Fibroblast of skin of back (primary cell): ENCODE measurements at places on chromosomes 11 and 22.
A peak's percentile ranks its signal among the peaks of the same experiment; 100 is the strongest.

DNA sequence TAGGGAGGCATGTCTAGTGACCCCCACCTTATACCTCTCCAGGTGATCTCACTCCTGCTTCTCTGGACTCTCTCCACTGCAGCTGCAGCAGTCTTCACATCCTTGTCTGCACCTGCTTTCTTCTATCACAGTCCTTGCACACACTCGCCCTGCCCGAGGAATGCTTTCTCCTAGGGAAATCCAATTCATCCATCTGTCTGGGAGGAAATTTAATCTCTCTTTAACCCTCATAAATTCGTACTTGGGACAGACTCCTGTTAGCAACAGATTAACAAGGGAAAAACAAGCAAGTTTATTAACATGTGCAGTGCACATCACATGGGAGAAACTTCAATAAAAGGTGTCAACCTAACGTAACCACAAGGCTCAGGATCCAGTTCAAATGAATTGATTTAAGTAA lies 11.3 kb upstream of the RCN1 start:
- DNase-seq, result no peak

DNA sequence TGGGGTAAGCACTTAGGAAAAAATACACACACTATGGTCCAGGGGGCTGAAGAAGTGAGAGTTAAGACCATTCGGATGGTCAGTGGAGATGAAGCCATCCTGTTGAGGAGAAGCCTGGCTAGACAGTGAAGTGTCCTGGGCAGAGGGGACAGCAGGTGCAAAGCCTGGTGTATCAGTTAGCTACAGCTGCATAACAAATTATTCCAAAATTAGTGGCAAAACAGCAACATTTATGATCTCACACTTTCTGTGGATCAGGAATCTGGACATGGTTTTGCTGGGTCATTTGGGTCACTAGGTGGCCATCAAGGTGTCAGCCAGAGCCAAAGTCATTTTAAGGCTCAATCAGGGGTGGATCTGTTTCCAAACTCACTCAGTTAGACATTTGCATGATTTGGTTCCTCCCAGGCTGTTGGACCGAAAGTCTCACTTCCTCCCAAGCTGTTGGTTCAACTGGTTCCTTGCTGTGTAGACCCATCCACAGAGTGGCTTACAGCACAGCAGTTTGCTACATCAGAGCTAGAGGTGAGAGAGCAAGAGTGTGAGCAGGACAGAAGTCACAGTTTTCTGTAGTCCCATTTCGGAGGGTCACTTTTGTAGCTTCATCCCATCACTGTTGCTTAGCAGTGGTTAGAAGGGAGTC lies 80.1 kb upstream of the ALX4 start:
- no peak for DNase-seq

- DNase-seq, result peak; percentile 44
Observed at GRCh38 chr11:20599221-20600019, at the start of gene SLC6A5. Gene SLC6A5, plus strand, starts transcription at chr11:20599608. Its CDS starts 65 bp downstream, at chr11:20599673.

- DNase-seq, result no peak
Observed at GRCh38 chr11:36238881-36239280, 50.3 kb downstream of the COMMD9 start.

GRCh38 chr11:66317322-66317722 lies 478 bp upstream of the CD248 start:
- peak; percentile 82 for DNase-seq

DNA sequence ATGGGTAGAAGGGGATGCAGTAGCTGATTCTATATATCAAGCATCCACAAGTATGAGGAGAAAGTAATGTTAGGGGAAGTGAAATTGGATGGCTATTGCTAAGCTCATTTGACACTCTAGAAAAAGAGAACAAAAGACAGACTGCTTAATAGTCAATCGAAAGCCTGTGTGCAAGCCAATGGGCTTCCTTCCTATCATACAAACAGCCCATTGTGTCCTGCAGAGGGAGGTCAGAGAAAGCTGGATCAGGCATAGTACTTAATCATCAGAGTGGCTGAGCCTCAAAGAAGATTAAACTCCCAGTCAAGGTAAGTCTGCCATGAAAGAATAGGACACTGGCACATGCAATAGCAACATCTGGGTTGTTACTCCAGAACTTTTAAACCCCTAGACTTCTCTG lies 50.9 kb upstream of the PGR start:
- no peak for DNase-seq

DNA sequence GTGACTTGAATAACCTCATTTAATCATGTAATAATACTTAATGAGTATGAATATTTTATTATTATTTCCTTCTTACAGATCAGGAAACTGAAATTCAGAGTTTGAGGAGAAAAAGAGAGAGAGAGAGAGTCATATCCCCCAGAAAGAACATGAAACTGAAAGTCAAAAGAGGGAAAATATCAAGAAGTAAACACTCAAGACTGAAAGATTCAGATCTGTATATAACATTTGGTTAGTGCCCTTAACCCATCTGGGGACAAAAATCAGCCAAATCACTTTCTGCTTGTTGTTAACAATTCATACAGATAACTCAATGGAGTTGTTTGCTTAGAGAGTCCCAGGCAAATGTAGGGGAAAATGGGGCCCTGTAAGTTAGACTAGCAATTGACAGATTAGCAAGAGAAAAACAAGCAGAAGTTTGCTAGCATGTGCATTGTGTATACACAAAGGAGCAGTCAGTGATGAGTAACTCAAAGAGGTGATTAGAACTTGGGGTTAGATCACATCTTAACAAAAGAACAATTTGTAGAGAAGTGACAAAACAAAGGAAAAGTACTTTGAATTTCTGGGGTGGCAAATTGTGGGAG lies 25.9 kb upstream of the MMP13 start:
- DNase-seq, result no peak

GRCh38 chr22:25780673-25781072 lies 38.7 kb downstream of the MYO18B start:
- no peak for DNase-seq

- DNase-seq, result no peak
Observed at GRCh38 chr11:123069908-123070821, 8.2 kb upstream of the HSPA8 start.

GRCh38 chr11:95919514-95919913 lies 4.4 kb downstream of the MTMR2 start:
- no peak for DNase-seq

- peak; percentile 8 for DNase-seq
Observed at GRCh38 chr11:16815047-16815767, 76.8 kb downstream of the C11orf58 start.

DNA sequence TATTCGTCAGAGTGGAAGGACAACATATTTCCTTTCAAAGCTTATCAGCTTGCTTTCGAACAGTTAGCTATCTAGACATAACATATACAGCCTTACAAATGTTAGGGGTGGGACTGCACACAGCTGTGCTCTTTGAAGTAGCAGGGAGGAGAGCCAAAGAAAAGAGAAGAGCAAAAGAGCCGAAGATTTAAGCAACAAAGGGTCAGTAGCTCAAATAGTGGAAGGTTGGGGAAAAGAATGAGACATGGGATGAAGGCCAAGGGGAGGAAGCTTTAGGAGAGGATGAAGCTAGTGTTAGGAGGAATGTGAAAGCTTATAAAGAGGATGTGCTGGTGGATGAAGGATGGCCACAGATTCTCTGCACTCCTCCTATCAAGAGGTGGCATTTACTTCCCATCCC lies 31.8 kb upstream of the IGSF22 start:
- DNase-seq, result no peak

DNA sequence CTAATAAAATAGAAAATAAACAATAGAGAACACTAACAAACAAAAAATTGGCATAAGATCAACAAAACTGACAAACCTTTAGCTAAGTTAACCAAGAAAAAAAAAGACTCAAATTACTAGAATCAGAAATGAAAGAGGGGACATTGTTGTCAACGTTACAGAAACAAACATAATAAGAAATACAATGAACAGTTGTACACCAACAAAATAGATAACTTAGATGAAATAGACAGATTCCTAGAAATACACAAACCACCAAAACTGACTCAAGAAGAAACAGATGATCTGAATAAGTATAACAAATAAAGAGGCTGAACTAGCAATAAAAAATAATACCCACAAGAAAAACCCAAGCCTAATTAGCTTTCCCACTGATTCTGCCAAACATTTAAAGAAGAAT lies 34.7 kb upstream of the TMPRSS4 start:
- DNase-seq, result no peak

GRCh38 chr11:66861774-66862558 lies 5.1 kb downstream of the LRFN4 start:
- no peak for DNase-seq

DNA sequence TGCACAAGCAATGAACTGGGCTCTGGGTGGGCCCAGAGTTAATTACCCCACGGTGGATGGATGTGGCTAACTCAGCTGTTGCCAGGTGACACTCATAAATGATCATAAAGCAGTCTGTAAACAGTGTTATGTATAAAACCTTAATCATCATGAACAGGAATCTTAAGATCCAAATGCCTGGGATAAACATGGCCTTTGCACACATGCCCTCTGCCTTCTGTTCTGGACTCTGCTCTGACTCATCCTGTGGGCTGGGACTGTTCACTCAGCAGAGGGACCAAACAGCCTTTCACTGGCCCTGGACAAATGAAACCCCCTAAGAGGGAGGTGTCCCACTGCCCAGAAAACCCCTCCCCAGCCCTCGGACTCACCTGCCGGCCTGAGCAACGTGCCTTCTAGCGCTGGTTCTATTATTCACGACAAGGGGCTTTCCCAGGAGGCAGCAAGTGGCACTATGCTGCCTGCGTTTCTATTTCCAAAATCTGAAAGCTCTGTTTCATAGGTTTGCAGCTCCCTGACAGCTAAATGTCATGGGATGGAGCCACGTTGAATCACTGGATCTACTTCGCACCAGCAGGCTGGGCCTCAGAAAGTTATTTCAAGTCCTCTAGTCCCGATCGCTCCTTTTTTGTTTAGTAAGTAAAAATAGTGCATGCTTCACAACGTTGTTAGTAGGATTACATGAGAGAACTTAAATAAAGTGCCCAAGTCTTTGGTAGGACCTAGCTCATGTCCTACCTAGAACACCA lies 53.0 kb downstream of the LARGE1 start:
- peak; percentile 29 for DNase-seq

GRCh38 chr11:121383716-121384115 lies 68.4 kb upstream of the SORL1 start:
- DNase-seq, result no peak

DNA sequence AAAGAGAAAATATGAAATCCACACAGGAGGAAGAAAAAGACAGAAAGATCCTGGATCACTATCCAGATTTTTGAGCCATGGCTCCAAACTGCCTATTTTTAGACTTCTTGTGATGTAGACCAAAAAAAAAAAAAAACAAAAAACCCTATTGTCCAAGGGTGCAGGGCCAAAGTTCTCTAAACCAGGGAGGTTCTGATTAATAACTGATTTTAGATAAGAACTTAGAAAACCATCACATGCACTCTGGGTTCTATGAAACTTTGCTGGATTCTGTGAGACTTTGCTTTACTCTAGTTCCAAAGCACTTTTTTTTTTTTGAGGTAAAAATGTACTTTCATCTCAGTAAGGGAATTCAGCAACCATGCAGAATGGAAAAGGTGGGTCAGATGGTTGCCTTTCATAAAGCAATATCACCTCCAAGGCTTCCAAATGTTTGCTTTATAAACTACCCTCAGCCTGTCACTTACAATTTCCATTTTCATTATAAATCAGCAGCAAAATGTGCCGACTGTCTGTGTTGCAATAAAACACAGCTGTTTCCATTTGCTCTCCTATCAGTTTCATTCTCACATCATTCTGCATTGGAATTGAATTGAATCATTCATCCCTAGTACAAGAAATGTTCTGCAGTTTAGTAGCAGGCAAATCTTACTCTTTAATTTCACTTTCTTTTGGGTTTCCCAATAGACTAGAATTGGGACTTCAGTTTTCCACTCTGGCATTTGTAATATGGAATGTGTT lies 1584.3 kb upstream of the RAG2 start:
- DNase-seq, result no peak

DNA sequence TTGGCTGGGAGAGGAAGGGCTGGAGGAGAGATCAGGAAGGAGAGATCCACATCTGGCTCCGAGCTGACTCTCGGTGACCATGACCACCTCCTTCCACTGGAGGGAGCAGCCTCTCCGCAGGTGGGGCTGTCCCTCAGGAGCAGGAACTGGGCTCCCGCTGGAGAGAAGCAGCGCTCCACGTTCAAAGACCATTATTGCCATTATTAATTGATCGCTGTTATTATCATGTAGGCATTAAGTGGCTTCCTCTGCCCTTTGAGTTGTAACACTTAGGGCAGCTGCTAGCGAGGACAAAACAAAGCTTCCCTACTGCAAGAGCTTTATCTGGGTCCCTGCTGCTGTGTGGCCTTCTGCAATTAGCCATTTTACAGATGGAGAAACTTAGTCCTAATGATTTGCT lies 251.9 kb downstream of the ST3GAL4 start:
- peak; percentile 70 for DNase-seq

- peak; percentile 30 for DNase-seq
Observed at GRCh38 chr11:28153586-28153985, 45.4 kb downstream of the METTL15 start.

DNA sequence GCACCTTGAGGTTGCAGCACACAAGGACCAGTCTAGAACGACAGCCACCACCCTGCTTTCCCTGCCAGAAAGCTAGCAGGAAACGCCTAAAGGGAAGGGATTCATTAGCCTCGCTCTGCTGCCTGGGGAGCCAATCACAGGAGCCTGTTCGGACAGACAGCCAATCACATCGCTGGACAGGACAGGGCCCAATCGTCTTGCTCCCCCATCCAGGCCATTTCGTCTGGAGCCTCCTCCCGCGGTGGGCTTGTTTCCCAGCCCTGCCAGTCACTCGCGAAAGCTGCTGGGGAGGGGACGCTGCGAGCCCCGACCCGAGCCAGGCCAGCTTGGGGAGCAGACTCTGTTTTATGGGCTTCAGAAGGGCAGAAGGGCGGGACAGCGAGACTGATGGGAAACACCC lies 79.8 kb upstream of the NCAM1 start:
- peak; percentile 49 for DNase-seq

GRCh38 chr11:68025047-68025446 lies 5.4 kb upstream of the NDUFS8 start:
- peak; percentile 25 for DNase-seq

- no peak for DNase-seq
Observed at GRCh38 chr11:72512956-72513355, 78.6 kb upstream of the CLPB start.

- DNase-seq, result peak; percentile 48
Observed at GRCh38 chr11:2940147-2940920, 11.1 kb upstream of the PHLDA2 start.

DNA sequence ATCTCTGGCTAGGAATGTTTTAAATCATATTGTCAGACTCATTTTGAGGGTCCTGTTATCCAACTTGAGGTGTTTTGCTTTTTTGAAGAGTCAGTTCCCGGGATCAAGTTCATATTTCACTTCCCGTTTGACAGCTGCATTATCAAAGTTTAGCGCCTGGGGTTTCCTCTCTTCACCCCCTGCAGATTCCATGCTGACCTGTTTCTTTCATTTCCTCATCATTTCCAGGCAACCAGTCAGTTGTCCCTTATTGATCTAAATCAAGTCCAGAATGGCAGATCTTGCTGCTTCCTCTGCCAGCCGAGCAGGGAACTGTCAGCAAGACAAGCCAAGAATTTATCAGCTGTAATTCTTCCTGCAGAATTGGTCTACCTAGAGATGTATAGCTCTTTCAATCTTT lies 197.6 kb upstream of the SYN3 start:
- DNase-seq, result no peak

DNA sequence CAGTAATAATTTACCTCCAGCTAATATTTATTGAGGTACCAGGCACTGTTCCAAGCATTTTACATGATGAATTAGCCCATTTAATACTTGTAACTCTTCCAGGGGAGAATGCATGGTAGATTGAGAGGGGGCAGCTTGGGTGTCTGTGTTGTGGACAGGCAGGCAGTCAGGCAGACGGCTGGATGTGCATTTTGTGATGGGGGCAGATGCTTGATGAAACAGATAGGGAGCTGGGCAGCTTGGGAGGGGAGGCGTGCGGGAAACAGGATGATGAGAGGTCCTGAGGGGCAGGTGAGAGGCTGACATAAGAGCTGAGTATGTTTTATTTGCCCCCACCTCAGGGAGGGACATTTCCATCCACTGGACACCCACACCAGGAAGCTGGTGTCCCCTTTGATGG lies 33.1 kb upstream of the SHISAL1 start:
- no peak for DNase-seq
